Nasal cavity respiratory epithelium epithelial cell of viscerocranial mucosa (primary cell): ENCODE measurements at places on chromosomes 2 and 18. TPM values are rescaled to one million over a fixed set of nuclear protein-coding genes. Genes with fewer than 3 reads are reported as not detected.

ACTR1B gene
- total RNA-seq = 28.4 and 37.8 TPM in 2 replicates

APLF gene
- total RNA-seq = 4.1 and 8.7 TPM in 2 replicates

KLHL14 gene
- total RNA-seq = not detected in 2 replicates

LYG2 gene
- total RNA-seq = not detected in 2 replicates

EFHD1 gene
- total RNA-seq = 0.07 TPM in 1 of 2 replicates, not detected in the other

MPP4 gene
- total RNA-seq = under 0.01 and 0.07 TPM in 2 replicates

CCDC121 gene
- total RNA-seq = 0.68 and 1.2 TPM in 2 replicates

KRTCAP3 gene
- total RNA-seq = 13.3 and 13.9 TPM in 2 replicates

VWC2L gene
- total RNA-seq = 0.07 TPM in 1 of 2 replicates, not detected in the other

UGT1A4 gene
- under 0.01 and 1.8 TPM in 2 replicates for total RNA-seq

TRAF3IP1 gene
- total RNA-seq = 8.5 and 18.9 TPM in 2 replicates

ZNF2 gene
- 7.2 and 7.8 TPM in 2 replicates for total RNA-seq

PFN4 gene
- total RNA-seq = 0.34 and 0.43 TPM in 2 replicates

CSRNP3 gene
- 0.34 and 1.5 TPM in 2 replicates for total RNA-seq

KIF1A gene
- total RNA-seq = 0.07 TPM in 1 of 2 replicates, not detected in the other

TFPI gene
- total RNA-seq = 1.0 and 9.9 TPM in 2 replicates

DYNAP gene
- not detected in 2 replicates for total RNA-seq

COL4A3 gene
- total RNA-seq = 0.07 TPM in 1 of 2 replicates, not detected in the other

DPP10 gene
- total RNA-seq = 0.07 TPM in 1 of 2 replicates, not detected in the other

OSBPL6 gene
- total RNA-seq = 13.7 and 15.9 TPM in 2 replicates

CLIP4 gene
- 128 and 164 TPM in 2 replicates for total RNA-seq

CLEC4F gene
- not detected in 2 replicates for total RNA-seq

CAVIN2 gene
- 2.1 and 9.3 TPM in 2 replicates for total RNA-seq

DNAJC5G gene
- not detected in 2 replicates for total RNA-seq

GDF7 gene
- total RNA-seq = under 0.01 TPM in 2 replicates

ADGRF3 gene
- total RNA-seq = 0.07 TPM in 1 of 2 replicates, not detected in the other

PAIP2B gene
- total RNA-seq = 3.1 and 5.3 TPM in 2 replicates

PRKAG3 gene
- total RNA-seq = not detected in 2 replicates

GBX2 gene
- total RNA-seq = not detected in 2 replicates

PPP4R1 gene
- total RNA-seq = 201 and 299 TPM in 2 replicates

CHRNG gene
- not detected in 2 replicates for total RNA-seq

THAP4 gene
- 48.1 and 53.0 TPM in 2 replicates for total RNA-seq

DHX57 gene
- 17.4 and 25.9 TPM in 2 replicates for total RNA-seq

L3MBTL4 gene
- total RNA-seq = 1.4 and 8.0 TPM in 2 replicates

CHRND gene
- total RNA-seq = not detected in 2 replicates

DPY30 gene
- 58.9 and 80.0 TPM in 2 replicates for total RNA-seq

LIMS4 gene
- 1.1 TPM in 1 of 2 replicates, not detected in the other for total RNA-seq

CNDP1 gene
- total RNA-seq = not detected in 2 replicates

KYNU gene
- total RNA-seq = 11.6 and 61.0 TPM in 2 replicates

ATRAID gene
- 122 and 193 TPM in 2 replicates for total RNA-seq

C2orf66 gene
- total RNA-seq = under 0.01 and 0.93 TPM in 2 replicates

STARD6 gene
- 0.34 TPM in 1 of 2 replicates, not detected in the other for total RNA-seq

POTEI gene
- not detected in 2 replicates for total RNA-seq

DCDC2C gene
- total RNA-seq = not detected in 2 replicates

GALR1 gene
- not detected in 2 replicates for total RNA-seq

FRZB gene
- under 0.01 TPM in 2 replicates for total RNA-seq

G6PC2 gene
- total RNA-seq = not detected in 2 replicates

MTHFD2 gene
- 408 and 424 TPM in 2 replicates for total RNA-seq

LONRF2 gene
- total RNA-seq = under 0.01 TPM in 1 of 2 replicates, not detected in the other

SERPINB4 gene
- 1.7 and 63.5 TPM in 2 replicates for total RNA-seq

OBSL1 gene
- 8.9 and 27.7 TPM in 2 replicates for total RNA-seq

IL1RL2 gene
- total RNA-seq = 3.1 and 6.3 TPM in 2 replicates

TNP1 gene
- total RNA-seq = not detected in 2 replicates

CDH7 gene
- under 0.01 TPM in 1 of 2 replicates, not detected in the other for total RNA-seq

C2orf80 gene
- not detected in 2 replicates for total RNA-seq

CPO gene
- total RNA-seq = 0.14 TPM in 1 of 2 replicates, not detected in the other

TRIM54 gene
- total RNA-seq = not detected in 2 replicates

PMAIP1 gene
- total RNA-seq = 58.2 and 74.2 TPM in 2 replicates
